ENCODE measurements at places on chromosomes 13 and 19.

DNA sequence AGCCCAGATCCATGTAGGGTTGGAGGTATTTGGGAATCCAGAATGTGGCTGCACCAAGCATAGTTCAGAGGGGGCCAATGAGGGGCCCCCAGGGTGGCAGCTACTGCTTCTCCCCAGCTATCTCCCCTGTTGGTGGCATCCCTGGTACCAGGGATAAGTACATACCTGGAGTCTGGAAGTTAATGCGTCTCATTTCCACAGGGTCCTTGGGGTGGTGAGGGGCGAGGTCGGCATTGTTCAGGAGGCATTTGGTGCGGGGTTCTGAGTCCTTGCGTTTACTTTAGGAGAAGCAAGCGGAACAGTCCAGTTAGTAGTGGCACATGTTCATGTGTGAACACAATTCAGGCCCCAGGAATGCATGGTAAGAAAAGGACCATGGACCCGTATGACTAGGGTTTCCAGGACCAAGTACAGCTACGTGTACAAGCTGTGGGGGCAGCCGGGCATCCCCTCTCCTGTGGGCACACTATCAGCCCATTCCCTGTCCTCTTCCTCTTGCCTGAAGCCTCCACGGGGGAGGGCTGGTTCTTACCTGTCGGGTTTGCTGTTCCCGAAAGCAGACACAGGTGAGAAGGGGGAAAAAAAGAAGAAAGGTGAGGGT lies 122.3 kb downstream of the PTPRS start:
- no peak for DNase-seq

DNA sequence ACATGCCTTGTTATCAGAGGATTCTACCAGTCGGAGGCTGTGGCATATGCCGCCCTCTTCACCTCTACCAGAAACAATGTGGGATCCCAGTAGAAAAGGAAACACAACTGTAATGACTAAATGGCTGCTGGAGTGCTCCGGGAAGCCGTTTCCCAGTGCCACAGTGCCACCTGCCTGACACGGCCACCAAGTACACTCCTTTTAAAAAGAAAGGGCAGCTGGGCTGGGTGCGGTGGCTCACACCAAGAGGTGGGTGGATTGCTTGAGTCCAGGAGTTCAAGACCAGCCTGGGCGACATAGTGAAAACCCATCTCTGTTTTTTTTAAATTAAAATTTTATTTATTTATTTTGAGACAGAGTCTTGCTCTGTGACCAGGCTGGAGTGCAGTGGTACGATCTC lies 67.3 kb downstream of the TRPM4 start:
- no peak for DNase-seq

DNA sequence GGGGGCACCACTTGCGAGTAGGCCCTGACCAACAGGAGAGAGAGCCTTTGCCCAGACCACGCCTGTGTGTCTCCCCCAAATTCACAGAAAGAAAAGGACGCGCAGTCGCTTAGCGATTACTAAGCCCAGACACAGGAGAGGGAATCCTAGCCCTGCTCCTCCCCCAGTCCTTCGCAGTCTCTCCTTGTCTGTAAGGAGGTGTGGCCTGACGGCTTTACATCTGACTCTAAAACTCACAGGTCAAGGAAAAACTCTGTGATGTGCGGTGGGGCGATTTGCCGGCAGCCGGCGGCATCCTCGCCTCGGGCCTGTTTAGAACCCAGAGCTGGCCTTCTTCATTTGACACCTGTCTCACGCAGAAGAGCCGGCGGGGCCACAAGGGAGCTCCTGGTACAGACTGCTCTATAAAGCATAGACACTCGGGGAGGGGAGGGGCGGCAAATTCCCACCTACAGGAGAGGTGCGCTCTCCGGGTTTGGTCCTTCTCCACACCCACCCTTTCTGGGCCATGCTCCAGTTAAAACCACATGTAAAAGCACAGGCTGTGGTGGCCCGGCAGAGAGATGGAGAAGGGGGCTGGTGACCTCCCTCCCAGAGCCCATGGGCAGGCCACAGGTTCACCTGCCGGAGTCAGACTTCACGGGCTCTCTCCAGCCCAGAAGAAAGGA lies 17.8 kb downstream of the GPR12 start:
- DNase-seq = no peak

DNA sequence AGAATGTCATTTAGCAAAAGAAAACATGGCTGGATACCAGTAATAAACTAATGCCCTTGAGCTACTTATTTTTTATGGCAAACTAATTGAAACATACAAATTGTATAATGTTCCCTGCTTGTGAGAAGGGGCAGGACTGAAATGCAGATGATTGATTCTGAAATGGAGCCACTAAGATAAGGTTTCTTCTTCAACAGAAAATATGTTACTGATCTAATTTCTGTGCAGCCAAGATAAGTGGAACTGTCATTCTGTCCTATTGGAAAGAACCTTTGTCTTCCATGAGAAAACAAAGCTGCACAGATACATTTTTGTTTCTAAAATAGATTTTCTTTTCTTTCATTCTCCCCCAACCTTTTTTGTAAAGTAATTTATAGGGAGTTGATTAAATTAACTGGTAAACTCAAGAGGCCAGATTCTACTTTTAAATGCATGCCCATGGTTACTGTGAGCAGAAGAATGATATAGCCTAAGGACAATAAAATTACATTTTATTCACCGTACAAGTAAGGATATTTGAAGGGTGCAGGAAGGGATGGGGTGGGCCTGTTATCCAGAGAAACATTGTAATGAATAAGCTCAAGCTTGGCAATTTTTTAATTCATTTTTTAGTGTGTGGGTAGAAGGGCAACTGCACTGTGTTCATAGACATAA lies 39.9 kb downstream of the STARD13 start:
- no peak for DNase-seq

GRCh38 chr19:44176590-44176989 lies 11.7 kb downstream of the ZNF226 start:
- DNase-seq = no peak

- DNase-seq = peak; percentile 79
Measured at GRCh38 chr19:12965017-12965811, 4.2 kb upstream of the DAND5 start.

- DNase-seq = peak; percentile 61
Measured at GRCh38 chr19:42270346-42271044, 1.4 kb downstream of the CIC start.

GRCh38 chr19:17314007-17314593 lies 4.7 kb downstream of the DDA1 start:
- no peak for DNase-seq

GRCh38 chr13:65417953-65418352 lies 1812.2 kb downstream of the PCDH9 start:
- no peak for DNase-seq

DNA sequence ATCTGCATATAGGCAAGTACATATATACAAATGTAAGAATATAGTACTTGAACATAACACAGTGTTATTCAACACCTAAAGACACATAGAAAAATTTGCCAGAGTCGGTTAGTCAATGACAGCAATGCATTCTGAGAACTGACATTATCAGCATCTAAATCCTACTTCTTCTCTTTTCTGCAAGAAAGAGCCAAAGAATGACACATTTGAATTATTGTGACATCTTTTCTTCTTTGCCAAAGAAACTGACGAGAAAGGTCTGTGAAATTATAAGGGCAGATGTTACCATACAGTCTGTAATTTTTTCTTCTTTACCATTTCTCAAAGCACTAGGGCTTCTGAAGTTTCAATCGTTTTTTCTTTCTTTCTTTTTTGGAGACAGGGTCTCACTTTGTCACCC lies 350.9 kb upstream of the NBEA start:
- no peak for DNase-seq

GRCh38 chr19:28840891-28841290 lies 372.1 kb downstream of the UQCRFS1 start:
- no peak for DNase-seq

- DNase-seq = peak; percentile 27
Measured at GRCh38 chr19:17719730-17720400, 585 bp downstream of the MAP1S start.

DNA sequence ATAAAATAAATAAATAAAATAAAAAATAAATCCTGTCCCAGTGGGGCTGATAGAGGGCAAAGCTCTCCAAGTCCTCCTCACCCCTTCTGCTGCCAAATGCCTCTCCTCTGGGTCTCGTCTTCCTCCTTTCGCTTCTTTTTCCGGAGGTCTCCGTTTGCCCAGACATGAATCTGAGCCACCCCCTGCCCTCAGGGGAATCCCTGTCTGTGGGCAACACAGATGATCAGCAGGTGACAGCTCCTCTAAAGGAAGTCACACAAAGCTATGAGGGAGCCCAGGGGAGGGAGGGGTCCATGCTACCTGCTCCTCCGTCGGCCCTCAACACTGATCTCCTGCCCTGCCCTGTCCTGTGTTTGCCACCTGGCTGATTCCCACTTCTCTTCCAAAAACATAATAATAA lies 479 bp downstream of the TMEM150B start:
- DNase-seq = no peak

- no peak for DNase-seq
Measured at GRCh38 chr13:110055089-110055488, 251.9 kb downstream of the COL4A1 start.

DNA sequence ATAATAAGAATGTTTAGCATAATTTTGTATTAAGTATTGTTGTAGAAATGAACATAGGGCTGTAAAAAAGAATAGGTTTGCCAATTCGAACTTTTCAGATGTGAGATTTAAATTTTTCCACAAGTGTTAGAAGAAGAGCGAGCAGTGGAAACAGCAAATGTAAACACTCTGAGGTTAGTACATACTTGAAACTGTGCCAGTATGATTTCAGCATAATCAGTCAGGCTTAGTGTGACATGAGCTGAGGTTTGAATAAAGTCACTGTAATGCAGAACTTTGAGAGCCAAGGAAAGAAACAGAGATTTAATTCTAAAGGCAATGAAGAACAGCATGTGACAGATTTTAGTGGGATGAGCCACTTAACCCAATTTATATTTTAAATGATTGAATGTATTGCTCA lies 2166.4 kb downstream of the PCDH9 start:
- DNase-seq = no peak

- no peak for DNase-seq
Measured at GRCh38 chr19:55406826-55407549, 600 bp downstream of the UBE2S start.

GRCh38 chr19:47417107-47417745 lies 2.1 kb downstream of the MEIS3 start:
- no peak for DNase-seq
